ENCODE measurements at places on chromosomes 7 and 10. TPM values are rescaled to one million over a fixed set of nuclear protein-coding genes. Genes with fewer than 3 reads are reported as not detected.

C10orf90 gene
- not detected for total RNA-seq

CPA5 gene
- not detected for total RNA-seq

GBF1 gene
- total RNA-seq = 26.5 TPM

NPY4R gene
- total RNA-seq = not detected

ZNF277 gene
- 40.4 TPM for total RNA-seq

LFNG gene
- 24.2 TPM for total RNA-seq

- no peak for DNase-seq
These were observed 53.7 kb downstream of the PRLHR start for GRCh38 chr10:118541718-118542117.

DNA sequence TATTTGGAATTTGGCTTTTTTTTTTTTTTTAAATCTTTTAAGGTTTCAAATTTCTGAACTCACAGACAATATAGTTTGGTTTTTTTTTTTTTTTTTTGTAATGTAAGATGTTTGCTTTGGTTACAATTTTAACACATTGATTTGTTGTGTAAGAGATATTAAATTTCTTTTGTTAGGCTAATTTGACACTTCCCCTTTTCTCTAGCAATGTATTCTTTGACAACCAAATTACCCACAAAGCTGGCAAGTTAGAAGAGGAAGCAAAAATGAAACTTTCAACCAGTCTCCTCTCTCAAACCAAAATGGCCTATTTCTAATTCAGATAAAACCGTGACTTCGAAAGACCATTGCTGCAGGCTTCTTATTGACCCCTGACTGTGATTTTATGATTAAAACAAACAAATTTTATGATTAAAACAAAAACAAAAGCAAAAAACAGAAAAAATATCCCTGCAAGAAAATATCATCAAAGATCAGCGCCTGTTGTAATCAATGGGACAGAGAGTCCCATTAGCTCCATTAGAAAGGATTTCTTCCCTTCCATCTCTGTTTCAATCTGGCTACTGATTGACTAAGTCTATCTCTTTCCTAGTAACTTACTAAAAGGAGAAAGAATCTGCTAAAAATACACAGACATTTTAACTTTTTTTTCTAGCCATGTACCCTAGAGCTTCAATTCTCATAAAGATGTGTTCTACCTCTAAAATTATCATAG lies 489.2 kb downstream of the MDFIC start:
- DNase-seq = no peak

DNA sequence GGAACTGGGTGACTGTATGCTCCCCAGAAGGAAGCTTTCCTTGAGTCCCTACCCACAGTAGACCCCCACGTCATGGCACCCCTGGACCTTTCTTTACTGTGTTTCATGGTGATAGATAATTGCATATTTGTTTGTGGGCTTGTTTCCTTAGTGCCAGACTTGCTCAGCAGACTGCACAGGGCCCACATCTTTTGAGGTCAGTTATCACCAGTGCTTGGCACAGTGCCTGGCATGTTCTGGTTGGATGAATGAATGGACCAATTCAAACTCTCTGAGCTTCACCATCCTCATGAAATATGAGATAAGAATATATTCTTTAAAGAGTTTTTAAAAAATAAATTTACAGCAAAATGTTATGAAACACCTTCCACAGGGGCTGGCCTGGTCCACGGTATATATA lies 78.4 kb upstream of the EMX2 start:
- DNase-seq = no peak
